ENCODE measurements at places on chromosomes 1 and 21.

DNA sequence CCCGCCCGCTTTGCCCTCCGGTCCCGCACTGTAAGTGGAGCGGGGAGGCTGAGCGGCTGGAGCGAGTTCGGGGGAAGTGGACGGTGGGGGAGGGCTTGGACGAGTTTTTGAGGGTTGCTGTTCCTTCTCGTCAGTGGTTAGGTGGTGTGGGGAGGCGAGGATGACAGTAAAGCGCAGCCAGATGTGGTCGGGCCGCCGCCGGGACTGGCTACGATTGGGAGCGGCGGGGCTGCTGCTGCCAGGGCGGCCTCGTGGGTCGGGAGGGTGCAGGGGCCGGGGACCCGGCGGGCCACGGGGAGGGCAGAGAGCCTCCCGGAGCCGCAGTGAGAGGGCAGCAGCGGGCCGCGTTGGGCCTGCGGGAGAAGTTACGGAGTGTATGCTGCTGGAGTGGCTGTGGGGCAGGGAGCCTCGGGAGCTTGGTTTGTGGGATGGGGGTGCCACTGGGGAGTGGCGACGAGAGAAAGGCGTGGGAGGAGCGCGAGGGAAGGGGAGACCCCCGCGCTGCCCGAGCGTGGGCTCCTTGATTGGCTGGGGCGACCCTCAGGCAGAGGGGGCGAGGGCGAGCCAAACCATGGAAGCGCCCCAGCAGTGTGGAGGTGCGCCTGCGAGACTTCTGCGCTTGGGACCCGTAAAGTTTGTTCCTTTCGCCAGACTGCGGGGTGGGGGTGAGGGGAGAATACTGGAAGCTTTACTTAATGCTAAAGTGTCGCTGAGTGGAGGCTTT is 2.1 kb downstream of the ADGRL2 start:
- DNase-seq = no peak

GRCh38 chr1:77421504-77422233 is 139.8 kb downstream of the AK5 start:
- DNase-seq = no peak

GRCh38 chr1:114176366-114176765 is 22.7 kb upstream of the SYT6 start:
- no peak for DNase-seq

DNA sequence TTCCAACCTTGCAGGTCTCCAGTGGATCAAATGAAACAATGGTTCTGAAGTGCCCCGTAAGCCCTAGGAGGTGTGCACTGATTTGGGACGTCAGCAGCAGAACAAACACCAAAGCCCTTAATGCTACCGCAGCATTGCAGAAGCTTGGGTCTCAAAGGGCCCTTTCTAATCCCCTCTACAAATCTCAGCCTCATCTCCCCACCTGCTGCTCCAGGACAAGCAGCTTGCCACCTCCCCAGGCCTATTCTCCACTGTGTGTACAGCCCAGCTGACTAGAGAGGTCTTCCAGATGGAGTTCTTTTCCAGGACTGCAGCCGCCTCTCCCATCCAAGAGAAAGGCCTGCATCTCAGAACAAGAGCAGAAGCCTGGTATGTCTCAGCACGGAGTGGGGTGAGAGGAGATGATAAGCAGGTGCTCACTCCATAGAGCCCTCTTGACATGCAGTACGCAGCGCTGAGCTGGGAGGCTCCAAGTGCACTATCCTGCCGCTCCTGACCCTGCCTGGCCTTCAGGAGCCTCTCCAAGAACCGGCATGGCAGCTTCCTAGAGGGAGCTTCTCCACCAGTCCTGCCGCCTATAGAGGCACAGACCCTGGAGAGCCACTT is 46.3 kb downstream of the MRPL37 start:
- DNase-seq = no peak

DNA sequence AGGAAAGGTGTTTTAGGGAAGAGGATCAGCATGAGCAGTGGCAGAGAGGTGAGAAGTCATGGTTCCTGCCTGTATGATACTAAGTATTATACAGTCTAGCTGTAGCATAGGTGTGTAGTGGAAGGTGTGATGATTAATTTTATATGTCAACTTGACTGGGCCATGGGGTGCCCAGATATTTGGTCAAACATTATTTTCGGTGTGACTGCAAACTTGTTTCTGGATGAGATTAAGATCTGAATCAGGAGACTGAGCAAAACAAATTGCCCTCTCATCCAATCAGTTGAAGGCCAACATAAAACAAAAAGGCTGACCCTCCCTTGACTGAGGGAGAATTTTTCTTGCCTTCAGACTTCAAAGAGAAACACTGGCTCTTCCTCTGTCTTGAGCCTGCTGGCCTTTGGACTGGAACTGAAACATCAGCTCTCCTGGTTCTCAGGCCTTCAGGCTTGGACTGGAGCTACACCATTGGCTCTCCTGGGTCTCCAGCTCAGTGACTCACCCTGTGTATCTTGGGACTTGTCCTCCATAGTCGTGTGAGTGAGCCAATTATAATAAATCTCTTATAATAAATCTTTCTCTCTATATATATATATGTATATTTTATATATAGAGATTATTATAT is 6.8 kb upstream of the CDC42 start:
- no peak for DNase-seq
